ENCODE measurements at places on chromosomes 3 and 15.

GRCh38 chr3:128554465-128555097 is 61.6 kb upstream of the GATA2 start:
- no peak for DNase-seq

GRCh38 chr3:115666920-115667737 is 43.8 kb downstream of the GAP43 start:
- DNase-seq = no peak

- no peak for DNase-seq
Measured at GRCh38 chr3:184748219-184749135, 36.6 kb upstream of the MAGEF1 start.

DNA sequence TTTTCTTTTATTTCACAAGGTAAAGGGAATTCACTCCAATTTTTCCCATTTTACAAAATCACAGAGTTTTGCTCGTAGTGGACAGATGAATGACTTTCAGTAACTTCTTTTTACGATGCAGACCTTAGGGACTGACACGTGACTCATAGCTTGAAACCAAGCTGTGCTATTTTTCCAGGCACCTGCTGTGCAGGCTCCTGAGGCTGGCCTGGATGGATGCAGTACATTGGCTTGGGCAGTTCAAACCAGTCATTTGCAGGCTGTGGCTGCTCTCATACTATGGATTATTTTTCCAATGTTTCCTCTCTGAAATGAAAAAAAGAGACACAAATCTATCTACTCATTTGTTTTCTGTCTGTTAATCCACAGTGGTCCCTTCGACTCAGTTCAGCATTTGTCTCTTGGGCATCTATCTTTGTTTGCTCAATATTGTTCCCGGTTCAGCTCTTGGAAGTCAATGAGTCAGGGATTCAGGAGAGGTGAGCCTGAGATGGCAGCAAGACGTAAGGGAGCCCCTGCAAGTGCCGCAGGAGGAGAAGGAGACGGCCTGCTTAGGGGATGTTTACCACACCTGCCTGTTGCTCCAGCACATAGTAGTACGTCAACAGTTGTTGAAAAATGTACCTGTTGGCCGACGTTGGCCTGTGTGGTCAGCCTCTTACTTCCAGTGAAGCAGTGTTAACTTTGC is 92.8 kb downstream of the SV2B start:
- no peak for DNase-seq

- no peak for DNase-seq
Measured at GRCh38 chr15:39623529-39623931, 42.7 kb downstream of the THBS1 start.

DNA sequence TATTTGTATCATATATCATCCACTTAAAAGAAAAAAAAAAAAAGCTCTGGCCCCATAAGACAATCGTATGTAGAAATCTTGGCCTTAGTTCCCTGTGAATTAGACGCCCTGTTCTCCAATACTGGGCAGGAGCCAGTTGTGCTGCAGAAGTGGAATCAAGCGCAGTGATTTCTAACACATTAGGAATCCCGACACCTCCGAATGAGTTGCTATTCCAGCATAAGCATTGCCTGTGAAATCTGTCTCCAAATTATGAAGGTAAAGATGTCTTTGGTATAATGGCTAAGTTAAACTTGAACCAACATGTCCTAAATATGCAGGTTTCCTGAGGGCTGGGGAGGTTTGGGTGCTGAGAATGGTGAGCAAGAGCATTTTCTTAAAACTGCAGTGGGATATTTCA is 199.4 kb upstream of the ARRDC4 start:
- DNase-seq = no peak

- DNase-seq = no peak
Measured at GRCh38 chr3:101249522-101249921, 70.9 kb downstream of the IMPG2 start.

DNA sequence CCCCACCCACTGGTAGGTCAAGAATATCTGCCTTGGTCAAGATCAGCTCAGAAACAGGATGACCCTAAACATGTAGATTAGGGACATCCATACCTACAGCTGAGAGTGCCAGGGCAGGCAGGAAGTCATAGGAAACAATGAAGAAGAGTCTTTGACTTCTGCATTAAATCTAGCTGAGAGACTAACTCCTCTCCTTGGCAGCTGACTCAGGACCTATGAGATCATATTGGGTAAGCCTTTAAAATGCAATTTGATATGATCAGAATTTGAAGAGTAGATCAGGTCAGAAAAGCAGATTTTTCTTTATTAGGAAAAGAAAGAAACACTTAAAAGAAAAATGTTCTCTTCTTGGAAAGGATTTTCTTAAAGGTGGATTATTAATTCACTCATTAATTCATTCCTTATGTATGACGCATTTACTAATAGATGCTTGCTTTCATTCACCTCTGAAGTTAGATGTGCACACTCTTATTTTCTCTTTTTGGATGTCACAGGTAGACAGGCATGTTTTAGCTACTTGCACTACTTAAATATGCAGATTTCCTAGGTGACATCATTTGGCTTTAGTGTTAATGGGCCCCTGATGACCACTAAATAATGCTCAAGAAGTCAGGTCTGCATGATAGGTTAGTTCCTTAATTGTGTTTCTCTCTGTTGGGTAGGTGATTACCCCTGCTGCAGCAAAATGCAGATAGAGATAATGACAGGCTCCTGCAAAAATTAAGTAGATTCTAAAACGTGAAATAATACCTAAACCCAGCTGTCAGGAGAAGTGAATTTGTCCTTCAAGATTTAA is 35.7 kb upstream of the GSK3B start:
- DNase-seq = no peak

DNA sequence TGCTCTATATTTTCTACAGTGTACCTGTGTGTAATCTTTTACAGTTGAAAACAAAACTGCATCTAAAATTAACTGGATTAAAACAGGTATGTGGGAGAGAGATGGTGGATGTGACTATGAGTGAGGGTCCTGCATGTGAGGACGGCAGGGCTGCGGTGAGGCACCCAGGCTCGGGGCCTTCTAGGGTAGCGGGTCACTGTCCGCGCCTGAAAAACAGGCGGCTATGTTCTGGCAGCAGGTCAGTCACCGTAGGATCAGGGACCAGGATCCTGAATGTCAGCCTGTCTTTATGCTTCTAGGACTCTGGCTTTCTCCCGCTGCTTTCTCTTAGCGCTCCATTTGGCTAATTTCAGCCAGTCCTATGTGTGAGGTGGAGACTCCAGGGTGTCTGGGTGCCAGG is 12.6 kb downstream of the TMEM40 start:
- DNase-seq = no peak

- DNase-seq = no peak
Measured at GRCh38 chr3:15429080-15429479, 1.7 kb downstream of the EAF1 start.

DNA sequence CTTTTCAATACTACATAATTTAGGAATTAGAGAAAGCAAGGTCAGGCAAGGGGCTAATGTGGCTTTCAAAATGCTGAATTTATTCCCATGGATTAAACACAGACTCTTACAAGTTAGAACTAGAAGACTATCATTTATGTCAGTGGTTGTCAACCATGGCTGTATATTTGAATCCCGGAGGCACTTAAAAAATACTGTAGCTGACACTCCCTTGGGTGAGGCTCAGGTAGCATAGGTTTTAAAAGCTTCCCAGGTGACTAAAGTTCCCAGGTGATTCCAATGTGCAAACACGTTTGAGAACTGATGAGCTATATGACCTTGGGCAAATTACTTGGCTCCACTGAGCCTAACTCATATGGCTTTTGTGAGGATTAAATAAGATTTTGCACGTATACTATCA is 29.6 kb downstream of the AAGAB start:
- no peak for DNase-seq

- no peak for DNase-seq
Measured at GRCh38 chr3:148218222-148218621, 479.5 kb upstream of the AGTR1 start.

DNA sequence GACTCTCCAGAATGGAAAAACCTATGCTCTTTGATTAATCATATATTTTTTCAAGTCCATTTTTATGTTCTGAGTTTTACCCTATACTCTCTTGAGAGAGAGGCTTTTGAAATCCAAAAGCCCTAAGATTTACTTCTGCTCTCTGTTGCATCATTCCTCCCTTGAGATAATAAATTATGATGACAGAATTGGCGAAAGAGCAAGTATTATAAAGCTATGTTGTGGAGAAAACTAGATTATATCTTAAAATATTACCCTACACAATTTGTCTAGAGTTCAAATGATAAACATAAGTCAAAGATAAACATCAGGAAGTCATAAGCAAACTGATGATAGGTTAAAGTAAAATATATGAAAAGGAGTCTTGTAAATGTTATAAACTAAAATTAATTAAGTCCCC is 293.4 kb upstream of the MME start:
- no peak for DNase-seq

GRCh38 chr3:113606539-113607218 is 74.3 kb downstream of the SIDT1 start:
- DNase-seq = no peak

DNA sequence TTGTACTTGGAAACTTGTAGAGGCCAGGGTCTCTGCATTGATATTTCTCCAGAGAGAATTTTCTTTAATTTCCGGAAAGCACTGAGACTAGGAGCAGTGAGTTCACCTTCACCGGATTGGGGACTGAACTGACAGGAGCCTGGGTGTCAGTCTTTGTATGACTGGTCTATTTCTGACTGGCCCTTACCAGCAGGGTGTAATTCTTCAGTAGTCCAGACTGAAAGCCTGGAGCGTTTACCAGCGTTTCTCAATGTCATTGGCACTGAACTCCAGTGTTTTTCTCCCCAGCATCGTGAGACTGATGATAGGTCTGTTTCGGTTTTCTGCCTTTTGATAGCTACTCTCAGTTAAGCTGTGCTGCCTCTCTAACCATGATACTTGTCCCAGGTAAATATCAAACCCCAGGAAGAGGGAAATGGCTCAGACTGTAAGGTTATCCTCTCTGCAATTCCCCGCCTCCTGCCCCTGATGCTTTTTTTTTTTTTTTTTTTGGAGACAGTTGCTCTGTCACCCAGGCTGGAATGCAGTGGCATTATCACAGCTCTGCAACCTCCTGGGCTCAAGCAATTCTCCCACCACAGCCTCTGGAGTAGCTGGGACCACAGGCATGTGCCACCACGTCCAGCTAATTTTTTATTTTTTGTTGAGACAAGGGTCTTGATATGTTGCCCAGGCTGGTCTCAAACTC is 103.6 kb downstream of the CACNA2D3 start:
- no peak for DNase-seq

DNA sequence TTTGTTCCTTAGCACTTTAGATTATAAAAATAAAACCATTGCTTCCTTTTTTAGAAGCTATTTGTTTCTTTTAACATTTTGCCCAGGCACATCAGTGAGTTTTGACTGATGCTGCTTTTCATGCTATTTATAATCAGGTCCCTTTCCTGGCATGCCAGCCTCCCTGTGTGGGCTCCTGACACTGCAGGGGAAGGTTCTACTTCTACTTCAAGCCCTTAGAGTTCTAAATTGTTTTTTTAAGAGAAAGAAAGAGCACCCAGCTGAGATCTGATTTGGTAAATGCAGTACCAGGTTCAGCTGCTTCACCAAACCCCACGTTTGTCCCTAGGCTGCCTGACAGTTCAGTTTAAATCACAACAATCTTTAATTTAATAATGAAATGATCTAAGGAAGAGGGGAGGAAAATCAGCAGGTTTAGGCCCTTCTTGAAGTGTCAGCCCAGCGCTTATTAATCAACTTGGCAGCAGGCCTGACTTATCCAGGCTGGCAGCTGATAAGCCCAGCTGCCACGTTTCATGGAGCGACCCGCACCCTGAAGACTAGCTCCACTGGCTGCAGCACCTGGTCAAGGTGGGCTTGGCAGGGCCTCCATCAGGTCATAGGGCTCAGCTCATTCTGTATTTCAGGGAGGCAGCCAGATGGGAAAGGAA is 29.0 kb downstream of the HGD start:
- DNase-seq = no peak

- DNase-seq = no peak
Measured at GRCh38 chr3:37024820-37025405, 31.6 kb downstream of the MLH1 start.

- no peak for DNase-seq
Measured at GRCh38 chr15:80070840-80071239, 11.4 kb downstream of the ZFAND6 start.

- no peak for DNase-seq
Measured at GRCh38 chr3:64072126-64072525, 48.8 kb upstream of the PSMD6 start.

GRCh38 chr3:134323966-134324962 is 50.0 kb downstream of the AMOTL2 start:
- no peak for DNase-seq

GRCh38 chr15:53910852-53911251 is 67.4 kb upstream of the UNC13C start:
- no peak for DNase-seq

GRCh38 chr3:129185783-129186182 is 2.1 kb upstream of the CNBP start:
- DNase-seq = no peak

- DNase-seq = no peak
Measured at GRCh38 chr15:39497759-39498565, 82.9 kb upstream of the THBS1 start.

GRCh38 chr3:55203006-55203405 is 275.1 kb upstream of the LRTM1 start:
- DNase-seq = no peak

- DNase-seq = no peak
Measured at GRCh38 chr15:80242132-80242769, 9.8 kb downstream of the CTXND1 start.

DNA sequence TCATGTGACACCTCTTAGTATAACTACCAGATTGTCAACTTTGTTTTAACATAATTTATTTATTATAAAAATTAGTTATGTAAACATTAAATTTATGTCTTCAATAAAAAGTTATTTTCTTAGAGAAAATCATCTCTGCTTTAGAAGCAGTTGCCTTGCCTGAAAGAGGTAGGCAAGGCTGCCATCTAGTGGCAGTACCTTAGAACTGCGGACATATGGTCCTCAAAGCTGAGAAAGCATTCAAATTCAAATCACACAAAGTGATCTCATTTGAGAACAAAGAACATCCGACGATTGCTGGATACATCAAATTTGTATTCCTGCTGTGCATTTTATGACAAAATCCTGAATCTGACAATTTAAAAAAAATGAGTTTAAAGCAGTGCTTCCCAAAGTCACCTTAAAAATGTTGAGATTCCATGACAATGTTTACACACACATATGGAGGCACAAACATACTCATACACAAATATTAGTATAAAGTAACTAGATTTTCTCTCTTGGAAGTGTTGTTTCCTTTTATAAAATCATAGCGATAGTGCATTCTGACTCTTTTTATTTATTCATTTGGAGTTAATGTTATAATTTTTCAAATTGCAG is 617.4 kb downstream of the CADM2 start:
- no peak for DNase-seq

- no peak for DNase-seq
Measured at GRCh38 chr15:60713119-60714084, 234.5 kb upstream of the ICE2 start.

- DNase-seq = no peak
Measured at GRCh38 chr3:107892955-107893624, 197.7 kb downstream of the CD47 start.

- DNase-seq = no peak
Measured at GRCh38 chr3:72746430-72747411, 101.5 kb downstream of the SHQ1 start.

GRCh38 chr3:48607519-48607918 is 1.9 kb downstream of the UQCRC1 start:
- DNase-seq = no peak

Data from activated gamma-delta T cell (primary cell).